GM23338 (cell line): ENCODE measurements at places on chromosomes 16 and 17.

GRCh38 chr17:13268791-13269595 lies 251.2 kb upstream of the ELAC2 start:
- DNase-seq, result no peak
- H3K36me3 ChIP-seq, result no peaks in the 10 kb centered on the region
- no peak overlapping the region for H3K4me3 ChIP-seq

- H3K27me3 ChIP-seq, result peaks cover 57% of the 10 kb centered on the region
- DNase-seq, result peak; percentile 76
- peaks cover 37% of the 10 kb centered on the region for H3K4me1 ChIP-seq
- no peak overlapping the region for H3K27ac ChIP-seq
- H3K36me3 ChIP-seq, result no peaks in the 10 kb centered on the region
These were observed 2.1 kb upstream of the C1QL1 start for GRCh38 chr17:44970136-44970741.

DNA sequence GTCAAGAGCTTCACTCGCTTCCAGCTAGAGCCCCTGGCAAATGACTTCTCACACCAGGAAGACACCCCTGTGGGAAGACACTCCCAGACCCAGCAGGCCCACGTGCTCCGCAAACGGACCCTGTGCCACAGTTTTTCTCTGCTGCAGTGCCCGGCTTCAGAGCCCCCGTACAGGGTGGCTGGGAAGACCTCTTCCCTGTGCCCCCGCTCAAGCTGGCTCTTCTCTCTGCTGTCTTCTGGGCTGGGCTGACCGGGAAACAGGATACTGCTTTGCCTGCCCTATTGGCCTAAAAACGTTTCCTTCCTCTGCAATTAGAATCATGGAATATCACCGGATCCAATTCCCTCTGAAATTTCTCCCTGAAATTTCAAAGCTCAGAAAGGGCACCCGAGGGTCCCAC lies 63.7 kb upstream of the CRHR1 start:
- H3K36me3 ChIP-seq, result no peaks in the 10 kb centered on the region
- H3K27me3 ChIP-seq, result 0 out of 2 replicates have a peak, but pooled peaks cover 2% of the 10 kb centered on the region
- H3K4me1 ChIP-seq, result 0 out of 2 replicates have a peak, but pooled peaks cover 9% of the 10 kb centered on the region
- H3K4me3 ChIP-seq, result no peak overlapping the region

GRCh38 chr17:3026856-3027751 lies 36.3 kb downstream of the OR1D5 start:
- H3K4me1 ChIP-seq, result no peaks in the 10 kb centered on the region
- H3K4me3 ChIP-seq, result no peak overlapping the region
- DNase-seq, result no peak
- peaks cover 14% of the 10 kb centered on the region for H3K36me3 ChIP-seq

GRCh38 chr16:4787627-4788482 lies at the start of gene SEPTIN12:
Gene SEPTIN12, minus strand, starts transcription at chr16:4788345. Its CDS starts 700 bp downstream, at chr16:4787645.
- H3K4me3 ChIP-seq, result no peak within 1 kb of the TSS
- no peaks in the 10 kb centered on the region for H3K36me3 ChIP-seq
- H3K4me1 ChIP-seq, result peaks cover 12% of the 10 kb centered on the region; the same call in 1 of the 2 replicates
- H3K27me3 ChIP-seq, result no peaks in the 10 kb centered on the region

DNA sequence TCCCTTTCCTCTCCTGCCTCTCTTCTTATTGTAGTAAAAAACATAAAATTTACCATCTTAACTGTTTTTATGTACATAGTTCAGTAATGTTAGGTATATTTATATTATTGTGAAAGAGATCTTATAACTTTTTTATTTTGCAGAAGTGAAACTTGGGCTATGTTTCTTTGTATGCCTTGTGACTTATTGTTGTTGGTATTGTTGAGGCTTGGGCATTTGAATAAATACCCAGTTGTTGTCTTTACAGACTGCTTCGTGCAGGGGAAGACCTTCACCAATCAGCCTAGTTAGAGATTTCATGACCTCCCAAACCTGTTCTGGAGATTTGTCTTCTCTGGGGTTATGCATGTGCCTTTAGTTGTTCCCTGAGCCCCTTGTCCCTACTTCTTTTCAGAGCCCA lies 31.9 kb downstream of the REXO5 start:
- DNase-seq, result no peak
- H3K4me1 ChIP-seq, result no peaks in the 10 kb centered on the region
- no peak overlapping the region for H3K27ac ChIP-seq
- H3K4me3 ChIP-seq, result no peak overlapping the region

GRCh38 chr17:2275722-2276121 lies 27.9 kb downstream of the SMG6 start:
- 0 out of 2 replicates have a peak overlapping the region, but pooled peaks have one; percentile 45 for H3K27ac ChIP-seq
- H3K36me3 ChIP-seq, result no peaks in the 10 kb centered on the region; the same call in 1 of the 2 replicates
- no peak for DNase-seq
- no peaks in the 10 kb centered on the region for H3K4me1 ChIP-seq
- H3K27me3 ChIP-seq, result no peaks in the 10 kb centered on the region

DNA sequence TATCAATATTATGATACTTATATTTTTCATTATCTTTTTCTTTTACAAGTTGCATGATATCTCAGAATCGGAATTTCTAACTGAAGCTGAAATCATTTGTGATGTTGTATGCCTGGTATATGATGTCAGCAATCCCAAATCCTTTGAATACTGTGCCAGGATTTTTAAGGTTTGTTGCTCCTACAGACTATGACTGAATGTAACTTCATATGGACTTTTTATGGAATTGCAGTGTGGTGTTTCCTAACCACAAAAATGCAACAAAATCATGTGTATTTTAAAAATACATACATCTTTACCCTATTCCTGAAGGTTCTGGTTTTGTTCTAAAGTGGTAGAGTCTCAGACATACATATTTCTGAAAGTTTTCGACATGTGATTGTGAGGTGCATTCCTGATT lies 58.8 kb upstream of the RHBDL3 start:
- H3K27me3 ChIP-seq, result no peaks in the 10 kb centered on the region
- peaks cover 16% of the 10 kb centered on the region; the same call in 1 of the 2 replicates for H3K36me3 ChIP-seq
- DNase-seq, result no peak

GRCh38 chr17:73678999-73679398 lies 34.8 kb upstream of the SDK2 start:
- H3K27ac ChIP-seq, result no peak overlapping the region
- H3K36me3 ChIP-seq, result no peaks in the 10 kb centered on the region
- no peaks in the 10 kb centered on the region for H3K27me3 ChIP-seq

DNA sequence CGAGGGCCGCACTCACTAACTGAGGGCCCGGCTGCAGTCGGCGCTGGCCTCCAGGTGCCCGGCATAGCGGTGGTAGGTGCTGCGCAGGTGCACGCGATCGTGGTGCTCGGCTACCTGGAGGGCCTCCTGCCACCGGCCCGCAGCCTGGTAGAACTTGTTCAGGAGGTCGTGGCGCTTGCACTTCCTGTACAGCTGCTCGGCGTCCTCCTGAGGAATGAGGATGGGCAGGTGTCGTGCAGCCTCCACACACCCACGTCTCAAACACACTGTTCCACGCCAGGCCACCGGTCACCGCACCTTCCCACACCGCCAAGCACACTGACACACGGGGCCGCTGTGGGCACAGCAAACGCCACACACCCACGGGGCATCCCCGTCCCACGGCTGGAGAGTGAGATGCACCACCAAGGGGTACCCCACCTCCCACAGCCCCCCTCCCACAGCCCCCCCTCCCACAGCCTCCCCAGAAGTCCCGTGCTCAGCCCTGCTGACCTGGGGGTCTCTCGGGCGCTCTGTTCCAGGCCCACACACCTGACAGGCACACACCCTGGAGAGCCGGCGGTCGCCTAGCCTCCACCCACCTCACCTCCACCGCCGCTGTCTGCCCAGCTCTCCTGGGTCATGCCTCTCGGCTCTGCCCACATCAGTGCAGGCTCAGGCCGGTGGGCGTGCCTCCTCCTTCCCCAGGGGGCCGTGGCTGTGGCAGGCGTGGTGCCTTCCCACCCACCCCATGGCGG lies 7.4 kb upstream of the TMEM204 start:
- H3K4me1 ChIP-seq, result no peaks in the 10 kb centered on the region
- H3K27me3 ChIP-seq, result no peaks in the 10 kb centered on the region
- H3K36me3 ChIP-seq, result no peaks in the 10 kb centered on the region
- no peak overlapping the region for H3K4me3 ChIP-seq
- H3K27ac ChIP-seq, result no peak overlapping the region

- H3K27me3 ChIP-seq, result peaks cover 37% of the 10 kb centered on the region
- H3K4me1 ChIP-seq, result peaks cover 24% of the 10 kb centered on the region
- H3K4me3 ChIP-seq, result peak overlapping the region; percentile 90
These were observed 889 bp upstream of the ZNF423 start for GRCh38 chr16:49856672-49857330.

GRCh38 chr17:15267996-15268395 lies 2.9 kb upstream of the PMP22 start:
- DNase-seq, result no peak
- H3K27me3 ChIP-seq, result peaks cover 31% of the 10 kb centered on the region
- H3K27ac ChIP-seq, result no peak overlapping the region

- peaks cover 25% of the 10 kb centered on the region for H3K4me1 ChIP-seq
- H3K27ac ChIP-seq, result no peak overlapping the region
- H3K4me3 ChIP-seq, result no peak overlapping the region
These were observed 603.7 kb downstream of the MAF start for GRCh38 chr16:78996790-78997189.

DNA sequence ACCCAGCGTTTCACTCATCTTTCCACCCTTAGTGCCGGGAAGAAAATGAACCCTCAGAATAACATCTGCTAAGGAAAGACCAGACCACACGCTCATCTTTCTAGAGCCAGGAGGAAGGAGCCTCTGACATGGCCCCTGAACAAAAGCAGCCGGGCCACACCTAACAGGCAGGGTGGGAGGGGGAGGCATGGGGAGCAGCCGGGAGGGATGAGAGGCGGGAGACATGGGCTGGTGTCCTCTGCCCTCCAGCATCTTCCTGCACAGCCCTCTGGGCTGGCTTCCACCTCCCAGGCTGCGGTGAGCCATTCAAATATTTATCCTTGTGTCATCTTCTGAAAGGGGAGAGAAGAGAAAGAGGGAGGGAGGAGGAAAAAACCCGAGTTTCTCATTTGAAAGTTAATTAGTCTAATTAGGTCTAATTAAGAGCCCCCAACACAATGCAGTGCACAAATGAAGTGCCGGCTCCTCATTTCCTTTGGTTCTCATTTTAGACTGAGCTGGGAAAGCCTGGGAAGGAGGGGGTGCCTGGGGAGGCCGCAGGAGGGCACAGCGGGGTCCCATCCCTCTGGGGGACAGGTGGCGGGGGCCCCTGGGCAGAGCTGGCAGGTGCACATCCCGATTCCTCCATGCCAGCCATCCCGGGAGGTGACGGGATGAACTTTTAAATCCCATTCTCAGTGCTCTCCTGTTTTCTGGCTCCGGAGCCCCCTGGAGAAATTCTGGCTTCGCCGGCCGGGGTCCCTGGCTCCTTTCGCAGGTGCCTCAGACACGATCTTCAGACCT lies 90.5 kb downstream of the ENGASE start:
- H3K27me3 ChIP-seq, result no peaks in the 10 kb centered on the region
- no peak overlapping the region for H3K27ac ChIP-seq
- H3K4me3 ChIP-seq, result no peak overlapping the region
- no peaks in the 10 kb centered on the region for H3K36me3 ChIP-seq
- no peaks in the 10 kb centered on the region for H3K4me1 ChIP-seq

DNA sequence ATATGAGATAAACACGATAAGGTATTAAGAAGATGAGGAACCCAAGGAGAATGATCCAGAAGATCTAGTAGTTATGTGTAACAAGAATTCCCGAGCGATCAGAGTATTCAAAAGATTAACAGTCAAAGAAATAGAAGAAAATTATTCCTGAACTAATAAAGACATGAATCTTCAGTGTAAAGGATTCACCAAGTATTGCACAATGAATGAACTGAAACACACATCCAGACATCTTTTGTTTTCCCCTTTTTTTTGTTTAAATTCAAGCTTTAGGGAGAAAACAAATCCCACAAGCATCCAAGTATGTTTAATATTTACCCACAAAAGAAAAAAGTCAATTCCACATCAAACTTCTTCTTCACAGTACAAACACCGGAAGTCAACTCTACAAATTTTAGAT lies 23.7 kb upstream of the MYOCD start:
- H3K27ac ChIP-seq, result no peak overlapping the region
- H3K4me1 ChIP-seq, result peaks cover 12% of the 10 kb centered on the region; the same call in 1 of the 2 replicates
- no peak for DNase-seq
- H3K27me3 ChIP-seq, result no peaks in the 10 kb centered on the region
- no peaks in the 10 kb centered on the region for H3K36me3 ChIP-seq
- H3K4me3 ChIP-seq, result no peak overlapping the region

- H3K27ac ChIP-seq, result no peak overlapping the region
- no peaks in the 10 kb centered on the region for H3K36me3 ChIP-seq
- DNase-seq, result no peak
- no peak overlapping the region for H3K4me3 ChIP-seq
- no peaks in the 10 kb centered on the region for H3K27me3 ChIP-seq
These were observed 147.9 kb downstream of the HS3ST3B1 start for GRCh38 chr17:14448818-14449217.
